Activated CD4-positive, alpha-beta T cell treated with anti-CD3 and anti-CD28 coated beads for 36 hours (primary cell): ENCODE measurements at places on chromosomes 6 and 20. TPM values are rescaled to one million over a fixed set of nuclear protein-coding genes. Genes with fewer than 3 reads are reported as not detected.

SPTLC3 gene
- total RNA-seq = 1.3 TPM

SLC17A3 gene
- total RNA-seq = 0.21 TPM

SIGLEC1 gene
- not detected for total RNA-seq

GRCh38 chr20:23195636-23196035, 109.5 kb upstream of the CD93 start:
- H3K27ac ChIP-seq = no peak overlapping the region
- no peaks in the 10 kb centered on the region for H3K36me3 ChIP-seq
- no peak overlapping the region for H3K4me3 ChIP-seq
- H3K4me1 ChIP-seq = no peaks in the 10 kb centered on the region

ASF1A gene
- total RNA-seq = 21.2 TPM

DNA sequence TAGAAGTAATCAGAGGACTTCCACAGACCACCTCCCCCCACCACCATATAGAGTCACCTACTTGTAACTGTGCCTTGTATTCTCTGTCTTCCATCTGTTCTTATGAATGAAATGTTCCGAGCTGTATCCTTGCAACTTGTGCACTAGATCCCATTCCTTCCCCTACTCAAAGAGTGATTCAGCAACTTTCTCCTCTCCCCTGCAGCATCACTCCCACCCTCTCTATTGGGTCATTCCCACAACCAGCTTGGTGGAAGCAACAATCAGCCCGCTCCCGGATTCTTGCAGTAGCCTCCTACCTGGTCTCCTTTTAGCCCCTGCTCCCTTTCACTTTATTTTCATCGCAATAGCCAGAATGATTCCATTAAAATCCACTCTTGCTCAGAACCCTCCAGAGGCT, 34.9 kb upstream of the REV3L start:
- no peak overlapping the region for H3K27ac ChIP-seq
- no peak for DNase-seq
- no peak overlapping the region for H3K4me3 ChIP-seq
- no peaks in the 10 kb centered on the region for H3K27me3 ChIP-seq
- H3K4me1 ChIP-seq = peaks cover 12% of the 10 kb centered on the region

- H3K4me1 ChIP-seq = peaks cover 16% of the 10 kb centered on the region
- H3K4me3 ChIP-seq = no peak overlapping the region
- no peaks in the 10 kb centered on the region for H3K36me3 ChIP-seq
- H3K27ac ChIP-seq = no peak overlapping the region
- H3K27me3 ChIP-seq = no peaks in the 10 kb centered on the region
These were observed 30.6 kb upstream of the PRDM1 start for GRCh38 chr6:106055489-106055888.

GRCh38 chr6:33633462-33634158, 12.5 kb downstream of the ITPR3 start:
- H3K4me1 ChIP-seq = peaks cover 64% of the 10 kb centered on the region
- peak; percentile 68 for DNase-seq
- H3K27ac ChIP-seq = peak overlapping the region; percentile 42
- H3K36me3 ChIP-seq = peaks cover 30% of the 10 kb centered on the region
- no peaks in the 10 kb centered on the region for H3K27me3 ChIP-seq

DNA sequence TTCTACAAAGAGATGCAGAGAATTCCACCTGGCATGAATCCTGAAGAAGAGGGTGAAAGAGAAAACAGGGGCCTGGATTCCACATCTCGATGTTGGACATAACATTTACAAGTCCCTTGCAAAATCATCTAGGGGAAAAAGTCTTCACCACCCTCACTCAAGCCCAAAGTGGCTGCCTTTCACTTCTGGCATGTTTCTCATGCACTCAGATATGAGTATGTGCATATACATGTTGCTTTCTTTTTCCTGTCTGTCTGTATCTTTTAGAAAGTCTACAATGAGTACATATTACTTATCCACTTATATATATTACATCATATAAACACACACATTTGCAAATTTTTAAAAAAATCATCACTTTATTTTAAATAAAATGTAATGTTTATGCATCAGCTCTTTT, 159.3 kb downstream of the KIF6 start:
- no peaks in the 10 kb centered on the region for H3K4me1 ChIP-seq
- H3K27ac ChIP-seq = no peak overlapping the region
- H3K36me3 ChIP-seq = no peaks in the 10 kb centered on the region
- peaks cover 5% of the 10 kb centered on the region for H3K27me3 ChIP-seq
- no peak for DNase-seq

DNA sequence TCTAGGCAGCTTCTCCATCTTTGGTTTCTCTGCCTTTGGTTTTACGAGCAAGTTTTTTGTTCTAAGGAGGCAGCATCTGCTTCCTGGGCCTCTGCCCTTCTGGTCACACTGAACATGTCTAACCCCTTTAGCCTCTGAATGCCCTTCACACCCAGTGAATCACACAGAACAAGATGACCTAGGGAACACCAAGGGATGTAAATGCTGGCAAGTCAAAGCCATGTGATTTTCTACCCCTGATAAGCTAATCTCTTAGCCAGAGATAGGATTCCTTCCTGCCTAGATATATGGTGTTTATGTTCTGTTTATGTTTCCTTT, 7.2 kb upstream of the BPIFB6 start:
- H3K36me3 ChIP-seq = no peaks in the 10 kb centered on the region
- no peaks in the 10 kb centered on the region for H3K4me1 ChIP-seq
- H3K27me3 ChIP-seq = no peaks in the 10 kb centered on the region

DNA sequence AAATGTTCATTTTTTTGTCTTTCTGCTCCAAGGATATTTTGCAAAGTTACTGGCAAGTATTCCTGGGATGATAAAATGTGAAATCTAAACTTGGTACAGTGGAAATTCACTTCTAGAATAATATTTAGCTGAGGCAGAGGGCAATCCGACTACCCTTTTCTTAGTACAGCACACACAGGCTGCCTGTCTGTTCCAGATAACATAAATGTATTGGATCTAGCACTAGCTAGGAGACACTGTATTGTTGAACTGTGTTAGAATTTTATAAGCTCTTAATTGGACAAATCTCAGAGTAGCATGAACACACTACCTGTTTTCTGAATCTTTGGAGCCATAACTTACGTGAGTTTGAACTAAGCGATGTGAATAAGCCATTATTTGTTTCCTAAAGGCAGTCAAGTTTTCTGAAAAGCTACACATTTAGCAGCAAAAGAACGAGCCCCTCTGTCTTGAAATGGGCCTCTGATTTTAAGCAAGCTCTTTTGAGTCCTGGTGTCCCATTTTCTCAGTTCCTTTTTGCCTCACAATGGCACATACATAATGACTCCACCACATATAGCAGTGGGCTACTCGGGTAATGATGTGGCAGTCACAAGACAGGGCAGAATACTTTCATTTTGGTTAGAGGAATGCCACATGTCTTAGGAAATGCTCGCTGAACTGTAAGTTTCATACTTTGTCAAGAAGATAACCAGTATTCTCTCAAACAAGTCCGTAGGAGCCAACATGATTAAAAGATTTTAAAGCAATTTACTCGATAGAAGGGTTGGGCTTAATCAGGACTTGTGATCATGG, 116.5 kb upstream of the ESR1 start:
- H3K27me3 ChIP-seq = peaks cover 8% of the 10 kb centered on the region
- DNase-seq = peak; percentile 57
- H3K4me1 ChIP-seq = peaks cover 22% of the 10 kb centered on the region
- no peaks in the 10 kb centered on the region for H3K36me3 ChIP-seq

LTA gene
- total RNA-seq = 396 TPM

GRCh38 chr6:79788756-79789155, 157.6 kb downstream of the SH3BGRL2 start:
- no peaks in the 10 kb centered on the region for H3K36me3 ChIP-seq
- no peaks in the 10 kb centered on the region for H3K27me3 ChIP-seq
- DNase-seq = no peak
- no peak overlapping the region for H3K4me3 ChIP-seq
- H3K27ac ChIP-seq = no peak overlapping the region

DNA sequence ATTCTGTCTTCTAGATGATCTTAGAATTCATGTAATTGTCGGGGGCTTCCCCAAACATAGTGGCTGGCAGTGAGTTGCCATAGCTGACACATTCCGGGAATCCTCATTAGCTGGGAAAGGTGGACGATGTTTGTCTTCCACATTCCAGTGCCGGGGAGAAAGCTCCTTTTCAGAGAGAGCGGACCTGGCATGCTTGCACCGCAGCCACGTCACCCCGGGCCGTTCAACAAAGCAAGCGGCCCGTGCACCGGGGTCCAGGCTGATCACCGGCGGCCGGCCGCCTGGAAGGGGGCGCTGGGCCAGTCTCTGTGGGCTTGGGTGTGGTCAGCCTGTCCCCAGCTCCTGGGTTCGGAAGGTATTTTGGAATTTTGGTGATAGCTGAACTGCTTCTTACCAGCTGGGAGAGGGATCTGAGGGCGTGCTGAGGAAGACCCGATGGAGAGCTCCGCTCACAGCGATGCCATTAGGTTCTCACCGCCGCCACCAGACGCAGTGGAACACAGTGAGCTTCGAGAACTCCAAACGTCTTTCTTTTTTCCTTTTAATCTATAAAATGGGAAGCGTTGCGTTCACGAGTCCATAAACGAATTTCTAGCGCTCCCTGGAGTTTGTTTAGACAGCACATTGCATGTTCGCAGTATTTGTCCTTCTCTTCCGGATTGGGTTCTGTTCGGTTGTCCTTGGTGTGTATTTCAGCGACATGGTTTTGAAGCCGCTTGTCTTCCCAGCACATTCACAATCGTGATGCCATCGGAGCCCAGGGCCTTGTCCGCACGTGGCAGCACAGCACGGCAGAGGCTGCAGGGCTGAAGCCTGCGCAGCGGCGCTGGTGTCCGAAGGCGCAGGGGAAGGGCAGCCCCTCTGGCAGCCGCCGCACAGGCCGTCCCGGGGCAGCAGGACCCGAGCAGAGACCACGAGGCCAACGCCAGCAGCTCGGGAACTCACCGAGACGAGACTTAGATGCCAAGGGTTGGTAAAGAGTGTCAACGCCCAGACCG, 557.6 kb downstream of the QKI start:
- DNase-seq = no peak
- H3K4me3 ChIP-seq = no peak overlapping the region
- no peaks in the 10 kb centered on the region for H3K4me1 ChIP-seq
- no peak overlapping the region for H3K27ac ChIP-seq
- no peaks in the 10 kb centered on the region for H3K36me3 ChIP-seq

- no peaks in the 10 kb centered on the region for H3K27me3 ChIP-seq
- H3K4me1 ChIP-seq = peaks cover 13% of the 10 kb centered on the region
- DNase-seq = no peak
- no peak overlapping the region for H3K27ac ChIP-seq
- peaks cover 1% of the 10 kb centered on the region for H3K36me3 ChIP-seq
These were observed 222.8 kb upstream of the RUNX2 start for GRCh38 chr6:45105170-45105820.

GRCh38 chr20:33650753-33651561, 11.2 kb upstream of the C20orf144 start:
- H3K27me3 ChIP-seq = no peaks in the 10 kb centered on the region
- H3K27ac ChIP-seq = peak overlapping the region; percentile 59
- H3K4me3 ChIP-seq = no peak overlapping the region
- no peak for DNase-seq

GRCh38 chr6:97047473-97048201, 123.1 kb downstream of the KLHL32 start:
- H3K27ac ChIP-seq = no peak overlapping the region
- no peaks in the 10 kb centered on the region for H3K36me3 ChIP-seq
- no peak for DNase-seq
- no peaks in the 10 kb centered on the region for H3K27me3 ChIP-seq
- H3K4me1 ChIP-seq = peaks cover 15% of the 10 kb centered on the region
